ENCODE measurements at places on chromosomes 7 and 10.

DNA sequence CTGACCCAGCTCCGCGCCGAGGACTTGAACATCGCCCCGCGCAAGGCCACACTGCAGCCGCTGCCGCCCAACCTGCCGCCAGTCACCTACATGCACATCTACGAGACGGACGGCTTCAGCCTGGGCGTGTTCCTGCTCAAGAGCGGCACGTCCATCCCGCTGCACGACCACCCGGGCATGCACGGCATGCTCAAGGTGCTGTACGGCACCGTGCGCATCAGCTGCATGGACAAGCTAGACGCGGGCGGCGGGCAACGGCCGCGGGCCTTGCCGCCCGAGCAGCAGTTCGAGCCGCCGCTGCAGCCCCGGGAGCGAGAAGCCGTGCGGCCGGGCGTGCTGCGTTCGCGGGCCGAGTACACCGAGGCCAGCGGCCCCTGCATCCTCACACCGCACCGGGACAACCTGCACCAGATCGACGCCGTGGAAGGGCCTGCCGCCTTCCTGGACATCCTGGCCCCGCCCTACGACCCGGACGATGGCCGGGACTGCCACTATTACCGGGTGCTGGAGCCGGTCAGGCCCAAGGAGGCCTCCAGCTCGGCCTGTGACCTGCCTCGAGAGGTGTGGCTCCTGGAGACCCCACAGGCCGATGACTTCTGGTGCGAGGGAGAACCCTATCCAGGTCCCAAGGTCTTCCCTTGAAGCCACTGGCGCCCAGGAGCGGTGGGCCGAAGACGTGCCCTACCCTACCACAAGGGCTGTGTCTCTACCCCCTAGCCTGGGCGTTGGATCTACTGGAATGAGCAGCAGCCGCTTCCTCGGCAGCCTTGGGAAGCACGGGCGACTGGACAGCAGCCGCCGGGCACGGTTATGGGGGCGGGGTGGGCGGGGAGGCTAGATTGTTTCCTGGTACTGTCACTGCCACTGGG is 945 bp downstream of the ADO start:
- no peak for ATAC-seq

DNA sequence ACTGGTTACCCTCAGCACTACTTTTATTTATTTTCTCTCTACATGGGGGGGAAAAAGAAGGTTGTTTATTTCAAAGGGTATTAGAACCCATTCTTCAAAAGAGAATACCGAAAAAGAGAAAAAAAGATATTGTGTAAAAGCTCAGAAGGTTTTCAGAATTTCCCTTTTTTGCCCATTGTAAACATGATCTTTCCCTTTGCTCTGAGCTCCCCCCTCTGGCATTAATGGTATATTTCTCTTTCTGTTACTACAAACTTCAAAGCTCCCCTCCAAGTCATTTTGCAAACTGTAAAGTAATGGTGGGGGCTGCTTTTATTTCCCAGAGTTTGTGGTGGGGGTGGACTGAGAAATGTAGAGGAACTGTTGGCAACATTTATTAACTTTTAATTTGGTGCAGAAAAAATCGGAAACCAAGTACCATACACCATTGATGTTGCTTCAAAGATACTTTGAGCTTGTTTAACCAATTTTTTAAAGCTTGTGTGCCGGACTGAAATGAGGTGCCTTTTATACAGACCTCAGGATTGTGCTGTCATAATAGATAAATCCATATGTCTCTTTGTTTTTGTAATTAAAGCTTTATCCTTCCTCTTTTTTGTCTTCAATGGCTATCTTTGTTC is 181.5 kb downstream of the EXOC4 start:
- ATAC-seq: no peak

DNA sequence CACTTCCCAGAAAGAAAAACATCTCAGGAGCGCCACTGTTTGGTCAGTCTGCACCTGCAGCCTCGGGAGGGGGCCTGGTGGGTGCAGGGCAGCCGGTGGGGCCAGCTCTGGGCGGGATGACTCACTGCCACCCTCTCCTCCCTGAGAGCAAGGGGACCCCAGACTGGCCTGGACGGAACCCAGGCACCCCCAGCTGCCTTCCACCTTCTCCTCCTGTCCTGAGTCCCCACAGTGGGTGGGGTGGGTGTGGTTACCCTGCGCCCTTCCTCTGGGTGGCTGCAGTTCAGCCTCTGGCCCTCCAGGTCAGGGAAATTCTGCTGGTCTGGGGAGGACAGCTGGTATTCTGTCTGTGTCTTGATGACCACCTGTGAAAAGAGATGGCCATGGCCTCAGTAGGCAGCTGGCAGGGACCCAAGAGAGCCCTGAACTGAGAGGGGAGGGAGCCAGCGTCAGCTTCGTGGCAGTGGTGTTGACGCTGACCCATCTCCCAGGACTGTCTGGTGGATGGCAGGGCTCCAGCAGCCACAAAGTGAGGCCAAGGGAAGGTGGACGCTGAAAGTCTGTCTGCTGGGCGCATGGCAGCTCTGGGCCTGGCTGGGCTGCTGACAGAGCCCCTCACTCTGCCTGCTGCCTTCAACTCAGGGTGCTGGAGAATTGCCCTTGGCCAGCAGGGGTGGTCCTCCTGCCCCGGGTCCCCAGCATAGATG is 8.9 kb downstream of the CALY start:
- no peak for ATAC-seq

DNA sequence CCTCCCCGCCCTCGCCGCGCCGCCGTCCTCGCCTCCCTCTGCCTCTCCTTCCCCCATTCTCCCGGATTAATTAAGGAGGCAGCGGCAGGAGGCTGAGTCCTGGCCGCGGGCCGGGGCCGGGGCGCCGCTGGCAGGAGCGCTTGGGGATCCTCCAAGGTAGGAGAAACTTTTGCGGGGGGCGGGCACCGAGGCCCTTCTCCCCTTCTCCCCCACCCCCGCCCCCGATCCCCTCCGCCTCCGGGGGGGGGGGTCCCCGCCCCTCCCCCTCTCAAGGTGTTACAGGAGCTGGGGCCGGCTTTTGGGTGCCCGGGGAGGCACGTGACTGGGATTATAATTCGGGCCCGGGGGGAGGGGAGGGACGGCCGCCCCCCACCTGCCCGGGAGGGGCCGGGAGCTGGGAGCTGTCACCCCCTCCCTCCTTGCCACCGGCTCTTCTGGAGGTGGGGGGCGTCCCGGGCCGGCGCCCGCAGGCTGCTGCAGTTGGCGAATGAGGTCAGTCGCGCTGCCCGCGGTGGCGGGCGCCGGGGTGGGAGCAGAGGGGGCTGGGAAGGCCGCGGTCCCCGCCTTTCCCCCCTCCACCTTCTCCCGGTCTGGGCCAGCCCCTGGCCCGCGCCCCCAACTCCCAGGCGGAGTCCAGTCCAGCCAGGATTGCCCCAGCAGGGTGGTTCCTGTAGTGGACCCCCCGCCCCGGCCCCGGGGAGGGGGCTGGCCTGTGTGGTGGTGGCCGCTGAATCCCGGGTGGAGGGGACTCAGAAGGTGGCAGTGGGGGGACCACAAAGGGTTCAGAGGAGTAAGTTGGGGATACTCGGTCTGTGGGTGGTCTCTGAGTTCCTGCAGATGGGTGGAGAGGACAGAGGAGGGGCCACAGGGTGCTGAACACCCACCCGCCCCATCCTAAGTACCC is 567 bp downstream of the GTF2IRD1 start:
- no peak for ATAC-seq

- ATAC-seq: peak; percentile 36
These were observed at the start of gene CADPS2 for GRCh38 chr7:122886357-122887081. Gene CADPS2, minus strand, starts transcription at chr7:122886460. Its CDS starts 123 bp downstream, at chr7:122886337.

DNA sequence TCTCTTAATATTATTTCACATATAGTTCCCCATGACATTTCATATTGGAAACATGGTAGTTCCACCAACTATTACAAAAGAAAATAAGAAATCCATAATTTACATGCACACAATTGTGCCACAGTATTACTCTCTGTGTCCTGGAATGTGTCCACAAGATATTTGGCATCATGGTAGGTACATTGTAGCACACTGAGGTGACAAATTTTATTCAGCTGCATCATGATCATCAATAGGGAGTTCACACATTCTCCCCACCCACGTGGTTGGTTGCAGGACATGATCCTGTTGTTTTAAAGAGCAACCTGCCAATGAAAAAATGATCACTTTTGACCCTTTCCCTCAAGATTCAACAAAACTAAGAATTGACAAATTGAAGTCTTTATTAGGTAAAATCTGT is 67.1 kb upstream of the HECTD2 start:
- no peak for ATAC-seq

DNA sequence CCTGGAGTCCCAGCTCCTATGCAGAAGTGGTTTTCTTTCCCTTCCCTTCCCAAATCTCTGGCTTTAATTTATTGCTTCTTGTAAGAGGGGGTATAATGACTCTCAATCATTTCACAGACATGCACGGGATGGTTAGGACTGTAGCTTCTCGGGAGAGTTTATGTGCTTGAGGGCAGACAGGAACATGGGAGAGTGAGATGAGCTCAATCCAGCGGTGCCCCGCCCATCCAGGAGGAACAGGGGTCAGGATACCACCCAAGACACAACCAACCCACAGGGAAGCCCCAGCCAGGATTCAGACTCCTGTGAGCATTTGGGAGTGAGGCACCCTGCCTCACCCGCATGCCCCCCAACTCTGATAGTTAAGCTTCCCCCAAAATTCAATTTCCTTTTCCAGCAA is 33.7 kb upstream of the GATAD1 start:
- no peak for ATAC-seq

- ATAC-seq: peak; percentile 74
These were observed 23.1 kb downstream of the TYW1 start for GRCh38 chr7:67019562-67020390.

GRCh38 chr7:36509962-36510361 is 120.3 kb downstream of the ANLN start:
- no peak for ATAC-seq

DNA sequence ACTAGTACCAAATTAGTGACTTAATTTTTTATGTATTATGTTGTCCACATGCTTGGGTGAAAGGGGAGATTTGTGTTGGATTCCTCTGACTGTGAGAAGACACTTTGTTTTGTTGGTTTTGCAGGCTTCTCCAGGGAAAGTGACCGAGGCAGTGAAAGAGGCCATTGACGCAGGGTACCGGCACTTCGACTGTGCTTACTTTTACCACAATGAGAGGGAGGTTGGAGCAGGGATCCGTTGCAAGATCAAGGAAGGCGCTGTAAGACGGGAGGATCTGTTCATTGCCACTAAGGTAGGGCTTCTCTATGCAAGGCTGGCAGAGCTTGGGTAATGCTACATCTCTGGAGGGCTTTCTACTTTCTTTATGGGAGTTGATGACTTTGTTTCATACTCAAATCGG is 4.5 kb downstream of the AKR1E2 start:
- no peak for ATAC-seq

GRCh38 chr10:78771808-78772455 is 296.8 kb upstream of the ZMIZ1 start:
- ATAC-seq: no peak

DNA sequence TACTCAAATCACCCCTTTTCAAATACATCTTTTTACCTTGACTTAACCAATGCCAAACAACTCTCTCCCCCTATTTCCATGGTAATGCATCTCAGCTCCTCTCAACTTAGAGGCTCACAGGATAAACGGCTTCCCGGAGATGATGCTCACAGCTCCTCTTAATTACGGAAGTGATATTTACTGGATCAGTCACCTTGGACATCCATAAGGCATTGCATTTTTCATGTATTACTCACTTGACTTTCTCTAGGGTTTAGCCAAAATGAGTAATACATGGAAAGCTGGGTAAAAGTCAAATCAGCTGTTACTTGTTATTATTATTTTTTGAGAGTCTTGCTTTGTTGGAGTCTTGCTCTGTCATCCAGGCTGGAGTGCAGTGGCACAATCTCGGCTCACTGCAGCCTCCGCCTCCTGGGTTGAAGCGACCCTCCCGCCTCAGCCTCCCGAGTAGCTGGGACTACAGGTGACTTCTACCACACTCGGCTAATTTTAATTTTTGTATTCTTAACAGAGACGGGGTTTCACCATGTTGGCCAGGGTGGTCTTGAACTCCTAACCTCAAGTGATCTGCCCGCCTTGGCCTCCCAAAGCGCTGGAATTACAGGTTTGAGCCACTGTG is 73.3 kb upstream of the RHEB start:
- ATAC-seq: no peak

DNA sequence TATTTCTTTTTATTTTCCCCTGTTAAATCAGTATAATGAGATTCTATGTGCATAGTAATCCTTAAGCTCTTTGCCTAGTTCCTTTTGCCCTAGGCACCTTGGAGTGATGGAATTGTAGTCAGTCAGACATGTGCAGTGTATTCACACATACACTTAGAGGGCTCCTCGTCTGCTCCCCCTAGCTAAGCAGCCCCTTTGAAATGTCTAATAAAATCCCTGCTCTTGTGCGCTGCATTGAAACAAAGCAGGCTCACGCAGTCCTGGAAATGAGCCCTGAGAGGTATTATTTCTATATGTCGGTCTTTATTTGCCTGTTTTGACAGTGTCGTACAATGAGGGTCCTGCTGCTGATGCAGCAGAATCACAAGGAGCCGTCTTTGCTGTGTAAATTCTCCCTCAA is 258.7 kb downstream of the AUTS2 start:
- ATAC-seq: no peak

DNA sequence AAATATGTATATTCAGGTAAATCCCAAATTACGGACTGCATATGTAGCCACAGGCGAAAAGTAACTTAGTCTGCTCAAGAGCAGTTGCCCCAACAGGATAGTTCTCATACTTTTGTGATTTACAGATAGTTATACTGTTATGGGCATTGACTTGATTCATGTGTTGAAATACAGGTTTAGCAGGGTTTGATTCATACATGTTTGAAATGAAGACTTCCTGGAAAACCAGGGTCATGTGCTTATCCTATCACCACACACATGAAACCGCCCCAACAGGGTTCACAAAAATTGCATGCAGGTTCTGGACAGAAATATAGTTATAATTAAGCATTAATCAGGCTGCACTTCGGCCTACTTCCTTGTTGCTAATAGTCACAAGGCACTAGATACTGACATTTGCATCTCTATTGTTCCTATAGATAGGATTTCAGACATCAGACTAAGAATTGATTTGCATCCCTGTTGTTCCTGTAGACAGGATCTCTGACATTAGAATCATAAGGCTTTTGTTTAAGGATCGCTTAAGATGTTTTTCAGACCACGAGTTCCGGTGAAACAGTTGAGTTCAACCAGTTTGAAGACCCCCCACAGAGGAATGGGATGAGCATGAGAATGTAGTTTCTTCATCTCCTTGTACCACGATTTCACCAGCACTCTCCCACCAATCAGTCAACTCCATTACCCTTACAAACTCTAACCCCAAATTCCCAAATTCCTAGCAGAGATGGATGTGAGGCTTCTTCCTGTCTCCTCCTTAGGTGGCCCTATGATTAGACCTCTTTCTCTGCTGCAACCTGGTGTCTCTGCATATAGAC is 2.0 kb upstream of the ZNF398 start:
- no peak for ATAC-seq

GRCh38 chr10:121281576-121281975 is 316.7 kb downstream of the FGFR2 start:
- ATAC-seq: no peak
